ENCODE measurements at places on chromosomes 7 and 10. TPM values are rescaled to one million over a fixed set of nuclear protein-coding genes. Genes with fewer than 3 reads are reported as not detected.
A peak's percentile ranks its signal among the peaks of the same experiment; 100 is the strongest.

GRCh38 chr7:17069146-17069545 is 187.4 kb upstream of the AGR3 start:
- H3K27ac ChIP-seq, result no peak overlapping the region
- H3K4me3 ChIP-seq, result no peak overlapping the region
- H3K36me3 ChIP-seq, result no peaks in the 10 kb centered on the region
- no peaks in the 10 kb centered on the region for H3K4me1 ChIP-seq
- no peak for DNase-seq
- H3K27me3 ChIP-seq, result no peaks in the 10 kb centered on the region

DNA sequence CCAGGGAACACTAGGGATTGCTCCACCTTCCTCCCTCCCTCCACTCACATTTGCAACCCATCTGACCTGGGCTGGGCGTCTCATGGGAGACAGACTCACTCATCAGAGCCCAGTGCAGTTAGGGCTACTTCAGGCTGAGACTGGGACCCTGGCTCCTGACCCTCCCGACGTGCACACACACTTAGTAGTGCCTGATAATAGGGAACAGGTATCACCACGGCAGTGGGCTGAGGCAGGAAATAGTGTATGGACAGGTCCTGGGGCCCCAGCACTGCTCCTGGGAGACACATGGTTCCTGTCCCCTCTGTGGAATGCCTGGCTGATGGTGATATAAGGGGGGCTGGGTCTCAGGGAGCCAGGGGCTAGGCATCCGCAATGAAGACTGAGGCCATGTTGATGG is 14.3 kb downstream of the AQP1 start:
- DNase-seq, result no peak
- H3K4me1 ChIP-seq, result peaks cover 12% of the 10 kb centered on the region
- H3K36me3 ChIP-seq, result peaks cover 63% of the 10 kb centered on the region
- H3K4me3 ChIP-seq, result no peak overlapping the region

DNA sequence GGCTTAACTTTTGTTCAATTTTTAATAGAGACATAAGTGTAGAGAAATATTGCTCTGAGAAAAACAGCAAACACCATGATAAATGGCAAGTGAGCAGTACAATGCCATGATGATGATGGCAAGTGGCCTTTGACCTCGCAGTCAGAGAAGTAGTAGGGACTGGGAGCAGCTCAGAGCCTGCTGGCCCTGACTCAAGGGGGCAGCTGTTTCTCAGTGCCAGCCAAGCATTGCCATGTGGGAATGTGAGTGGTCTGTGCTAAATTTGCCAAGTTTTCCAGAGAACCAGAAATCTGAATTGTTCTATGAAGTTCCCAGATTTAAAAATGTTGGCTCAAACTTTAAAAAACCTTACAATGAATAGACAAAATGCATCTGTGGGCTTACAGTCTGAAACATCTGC is 187.9 kb downstream of the BICC1 start:
- no peaks in the 10 kb centered on the region for H3K27me3 ChIP-seq
- H3K36me3 ChIP-seq, result no peaks in the 10 kb centered on the region
- no peak for DNase-seq
- peak overlapping the region; percentile 51 for H3K27ac ChIP-seq

The DRGX gene
- total RNA-seq, result not detected

GRCh38 chr7:116218051-116218645 is 7.8 kb downstream of the TES start:
- no peaks in the 10 kb centered on the region for H3K36me3 ChIP-seq
- no peaks in the 10 kb centered on the region for H3K27me3 ChIP-seq
- DNase-seq, result no peak
- H3K27ac ChIP-seq, result peak overlapping the region; percentile 91
- H3K4me1 ChIP-seq, result peaks cover 11% of the 10 kb centered on the region

The LMTK2 gene
- 11.8 TPM for total RNA-seq

- H3K27me3 ChIP-seq, result no peaks in the 10 kb centered on the region
- H3K36me3 ChIP-seq, result no peaks in the 10 kb centered on the region
- no peaks in the 10 kb centered on the region for H3K4me1 ChIP-seq
- no peak for DNase-seq
Observed at GRCh38 chr7:79593866-79594301, 140.4 kb upstream of the MAGI2 start.

GRCh38 chr10:876438-876837 is 55.1 kb downstream of the LARP4B start:
- H3K4me1 ChIP-seq, result peaks cover 18% of the 10 kb centered on the region
- no peak overlapping the region for H3K27ac ChIP-seq
- no peaks in the 10 kb centered on the region for H3K27me3 ChIP-seq

DNA sequence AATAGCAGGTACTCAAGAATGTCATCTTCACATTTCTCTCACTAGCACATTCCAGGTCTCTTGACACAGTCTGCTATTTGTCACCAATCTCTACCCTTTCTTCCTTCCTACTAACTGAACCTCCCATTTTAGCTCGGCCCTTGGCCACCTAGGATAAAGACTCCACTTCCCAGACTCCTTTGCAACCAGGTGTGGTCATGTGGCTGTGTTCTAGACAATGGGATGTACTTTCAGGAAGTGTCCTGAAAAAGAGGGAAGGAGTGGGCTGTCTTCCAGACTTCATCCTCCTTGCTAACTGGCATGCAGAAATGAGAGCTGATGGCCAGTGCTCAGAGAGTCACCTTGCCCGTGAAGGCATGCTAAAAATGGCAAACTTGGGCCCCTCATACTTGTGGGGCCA is 139.2 kb downstream of the AMPH start:
- no peak overlapping the region for H3K4me3 ChIP-seq
- no peak for DNase-seq
- no peaks in the 10 kb centered on the region for H3K27me3 ChIP-seq
- no peaks in the 10 kb centered on the region for H3K36me3 ChIP-seq
- no peaks in the 10 kb centered on the region for H3K4me1 ChIP-seq
- no peak overlapping the region for H3K27ac ChIP-seq

- H3K27ac ChIP-seq, result no peak overlapping the region
- no peaks in the 10 kb centered on the region for H3K36me3 ChIP-seq
- H3K27me3 ChIP-seq, result no peaks in the 10 kb centered on the region
Observed at GRCh38 chr10:96700374-96701099, 19.8 kb downstream of the PIK3AP1 start.

GRCh38 chr10:78435484-78436221 is 402.0 kb downstream of the RPS24 start:
- peak; percentile 25 for DNase-seq
- H3K27me3 ChIP-seq, result no peaks in the 10 kb centered on the region
- H3K4me1 ChIP-seq, result peaks cover 39% of the 10 kb centered on the region
- H3K36me3 ChIP-seq, result no peaks in the 10 kb centered on the region
- no peak overlapping the region for H3K27ac ChIP-seq
- no peak overlapping the region for H3K4me3 ChIP-seq

- H3K36me3 ChIP-seq, result no peaks in the 10 kb centered on the region
- peaks cover 39% of the 10 kb centered on the region for H3K4me1 ChIP-seq
- no peaks in the 10 kb centered on the region for H3K27me3 ChIP-seq
- DNase-seq, result peak; percentile 80
- H3K27ac ChIP-seq, result peak overlapping the region; percentile 72
- H3K4me3 ChIP-seq, result no peak overlapping the region
Observed at GRCh38 chr10:77163670-77164348, 473.8 kb downstream of the KCNMA1 start.

GRCh38 chr7:158834878-158835784 is 5.8 kb upstream of the ESYT2 start:
- no peak for DNase-seq
- no peak overlapping the region for H3K27ac ChIP-seq
- H3K36me3 ChIP-seq, result no peaks in the 10 kb centered on the region
- H3K27me3 ChIP-seq, result no peaks in the 10 kb centered on the region
- no peak overlapping the region for H3K4me3 ChIP-seq

The DOCK4 gene
- total RNA-seq, result 43.5 TPM

DNA sequence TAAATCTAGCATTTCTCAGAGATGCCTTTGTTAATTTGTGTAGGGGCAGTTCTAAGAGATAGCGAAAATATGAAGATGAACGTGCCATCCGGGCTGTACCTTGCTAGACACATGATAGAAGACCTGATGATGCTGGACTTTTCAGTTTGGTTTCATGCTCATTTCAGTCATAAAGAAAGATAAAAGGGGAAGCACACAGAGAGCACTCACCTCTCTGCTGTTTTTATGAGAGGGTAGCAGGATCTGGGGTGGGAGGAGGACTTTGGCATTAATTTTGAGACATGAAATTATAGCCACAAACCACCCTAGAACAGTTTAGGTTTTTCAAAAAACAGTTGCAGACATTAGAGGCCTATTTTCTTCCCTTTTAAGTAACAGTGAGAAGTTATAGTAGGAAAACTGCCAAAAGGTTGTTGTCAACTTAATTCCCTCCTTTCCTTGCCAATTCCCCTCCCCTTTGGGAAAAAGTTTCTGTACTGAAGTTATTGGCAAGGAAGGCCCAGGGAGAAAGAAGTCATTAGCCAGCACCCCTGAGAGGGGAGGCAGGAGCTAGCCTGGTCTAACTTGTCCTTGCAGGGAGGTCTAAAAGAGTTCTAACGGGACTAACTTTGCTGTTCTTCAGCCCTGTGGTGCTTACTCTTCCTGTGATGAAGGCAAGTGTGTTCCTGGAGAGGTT is 2.6 kb downstream of the ST7 start:
- H3K27me3 ChIP-seq, result no peaks in the 10 kb centered on the region
- no peaks in the 10 kb centered on the region for H3K36me3 ChIP-seq
- peaks cover 13% of the 10 kb centered on the region for H3K4me1 ChIP-seq
- peak overlapping the region; percentile 96 for H3K4me3 ChIP-seq
- DNase-seq, result no peak
- H3K27ac ChIP-seq, result peak overlapping the region; percentile 100

The MACROH2A2 gene
- 8.2 TPM for total RNA-seq

- H3K4me3 ChIP-seq, result no peak overlapping the region
- peaks cover 77% of the 10 kb centered on the region for H3K4me1 ChIP-seq
- H3K27ac ChIP-seq, result peak overlapping the region; percentile 96
Observed at GRCh38 chr7:139738101-139738489, 39.7 kb downstream of the HIPK2 start.

The CPN1 gene
- total RNA-seq, result not detected

- H3K27me3 ChIP-seq, result no peaks in the 10 kb centered on the region
- no peak overlapping the region for H3K4me3 ChIP-seq
- no peaks in the 10 kb centered on the region for H3K4me1 ChIP-seq
- no peaks in the 10 kb centered on the region for H3K36me3 ChIP-seq
- H3K27ac ChIP-seq, result no peak overlapping the region
- no peak for DNase-seq
Observed at GRCh38 chr7:14839307-14839706, 63.2 kb downstream of the DGKB start.

The CDH23 gene
- 40.9 TPM for total RNA-seq

The IRF5 gene
- not detected for total RNA-seq
